ENCODE measurements at places on chromosomes 4 and X.
A peak's percentile ranks its signal among the peaks of the same experiment; 100 is the strongest.

DNA sequence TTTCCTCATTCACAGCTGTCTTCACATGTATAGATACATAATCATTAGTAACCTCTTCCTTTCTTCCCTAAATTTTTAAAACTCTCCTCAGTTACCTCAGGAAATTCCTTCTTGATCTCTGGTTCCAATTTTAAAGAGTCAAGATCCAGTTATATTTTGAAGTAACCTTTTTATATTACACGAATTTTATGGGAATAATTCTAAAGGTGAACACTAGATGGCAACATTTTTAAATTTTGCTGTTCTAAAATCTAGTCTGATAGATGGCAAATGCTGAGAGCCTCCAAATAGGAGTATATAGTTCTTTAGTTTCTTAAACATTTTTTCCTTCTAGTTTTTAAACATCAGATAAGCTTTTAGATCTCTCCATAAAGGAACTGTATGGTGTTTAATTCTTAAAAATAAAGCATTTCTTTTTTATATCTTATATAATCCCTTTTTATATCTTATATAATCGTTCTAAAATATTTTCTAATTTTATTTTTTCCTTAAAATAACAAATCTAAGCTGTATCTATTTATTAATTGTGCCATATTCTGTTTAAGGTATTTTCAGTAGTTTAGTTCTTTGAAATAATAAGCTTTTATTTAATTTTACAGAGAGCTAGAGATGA lies 37.9 kb upstream of the PAPSS1 start:
- no peaks in the 10 kb centered on the region for H3K36me3 ChIP-seq
- H3K4me3 ChIP-seq = no peak overlapping the region
- H3K4me1 ChIP-seq = peaks cover 5% of the 10 kb centered on the region
- H3K27ac ChIP-seq = no peak overlapping the region

- no peak overlapping the region for H3K4me3 ChIP-seq
- no peak for DNase-seq
- no peaks in the 10 kb centered on the region for H3K36me3 ChIP-seq
These were observed 198.8 kb upstream of the BMP3 start for GRCh38 chr4:80831383-80832361.

DNA sequence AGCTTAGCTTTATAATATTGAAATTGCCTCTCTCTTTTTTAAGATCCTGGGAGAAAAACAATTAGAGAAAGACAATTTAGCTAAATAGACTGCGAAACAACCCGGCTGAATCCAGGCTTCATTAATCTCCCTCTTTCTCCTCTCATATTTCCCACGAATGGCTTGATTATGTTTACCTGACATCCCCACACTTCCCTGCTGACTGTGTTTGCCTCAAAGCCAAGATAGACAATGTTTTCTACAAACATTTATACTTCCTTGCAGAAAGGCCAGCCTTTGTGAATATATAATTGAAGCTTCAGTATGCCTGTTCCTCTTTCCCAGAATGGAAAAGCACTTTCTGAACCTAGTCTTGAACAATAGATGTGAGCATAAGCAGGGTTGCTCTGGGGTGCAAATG lies 566.8 kb downstream of the PDHA2 start:
- H3K27ac ChIP-seq = no peak overlapping the region
- DNase-seq = no peak
- H3K27me3 ChIP-seq = no peaks in the 10 kb centered on the region
- no peak overlapping the region for H3K4me3 ChIP-seq
- no peaks in the 10 kb centered on the region for H3K36me3 ChIP-seq

GRCh38 chrX:97065973-97066372 lies 182.3 kb downstream of the RPA4 start:
- DNase-seq = no peak
- H3K4me1 ChIP-seq = no peaks in the 10 kb centered on the region
- H3K27me3 ChIP-seq = no peaks in the 10 kb centered on the region
- no peak overlapping the region for H3K4me3 ChIP-seq

GRCh38 chr4:176799653-176800052 lies 6.9 kb upstream of the VEGFC start:
- no peaks in the 10 kb centered on the region for H3K36me3 ChIP-seq
- no peak for DNase-seq
- no peaks in the 10 kb centered on the region for H3K27me3 ChIP-seq
- H3K4me3 ChIP-seq = no peak overlapping the region
- H3K27ac ChIP-seq = no peak overlapping the region
- no peaks in the 10 kb centered on the region for H3K4me1 ChIP-seq

GRCh38 chr4:85544751-85545150 lies 69.8 kb downstream of the ARHGAP24 start:
- H3K27ac ChIP-seq = no peak overlapping the region
- H3K4me1 ChIP-seq = no peaks in the 10 kb centered on the region
- no peak for DNase-seq
- no peaks in the 10 kb centered on the region for H3K27me3 ChIP-seq

GRCh38 chr4:70505151-70505748 lies 13.1 kb upstream of the AMTN start:
- no peak overlapping the region for H3K27ac ChIP-seq
- H3K36me3 ChIP-seq = no peaks in the 10 kb centered on the region
- peak; percentile 58 for DNase-seq
- no peak overlapping the region for H3K4me3 ChIP-seq
- H3K4me1 ChIP-seq = no peaks in the 10 kb centered on the region

DNA sequence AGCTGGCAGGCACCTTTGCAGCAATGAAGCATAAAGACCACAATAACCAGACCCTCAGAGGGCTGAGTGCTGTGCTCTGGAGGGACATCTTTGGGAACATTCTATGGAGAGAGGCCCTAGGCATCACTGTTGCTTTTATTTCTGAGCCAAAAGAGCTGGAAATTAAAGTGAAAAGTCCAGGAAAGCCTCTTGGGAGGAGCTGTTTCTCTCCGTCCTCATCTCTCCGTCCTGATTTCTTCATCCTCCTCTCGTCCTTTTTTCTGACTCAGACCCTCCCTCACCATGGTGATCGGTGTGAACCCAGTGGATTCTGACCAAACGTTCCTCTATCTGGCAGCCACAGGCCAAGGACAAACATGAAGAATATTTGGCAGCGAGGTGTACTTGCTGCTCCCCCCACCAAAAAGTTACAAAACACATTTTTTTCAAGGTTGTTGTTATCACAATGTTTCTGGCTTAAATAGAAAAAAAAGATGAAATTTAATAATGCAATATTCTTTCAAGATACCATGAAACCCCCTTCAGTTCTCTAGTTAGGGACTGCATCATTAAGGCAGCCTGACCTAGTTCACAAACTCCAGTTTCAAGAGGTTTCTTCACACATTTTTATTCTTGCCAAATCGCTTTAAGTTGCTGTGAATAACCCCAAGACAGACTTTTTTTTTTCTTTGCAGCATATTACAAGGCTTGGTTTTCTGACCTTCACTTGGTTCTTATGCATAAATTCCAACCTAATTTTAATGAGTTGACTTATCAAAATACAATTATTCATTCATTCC lies 80.2 kb downstream of the SCD5 start:
- no peak overlapping the region for H3K4me3 ChIP-seq
- DNase-seq = no peak
- H3K36me3 ChIP-seq = no peaks in the 10 kb centered on the region
- peaks cover 3% of the 10 kb centered on the region for H3K27me3 ChIP-seq
- no peaks in the 10 kb centered on the region for H3K4me1 ChIP-seq
- no peak overlapping the region for H3K27ac ChIP-seq

GRCh38 chrX:12701628-12702027 lies 89.6 kb upstream of the PRPS2 start:
- H3K27me3 ChIP-seq = peaks cover 6% of the 10 kb centered on the region
- no peaks in the 10 kb centered on the region for H3K4me1 ChIP-seq
- H3K4me3 ChIP-seq = no peak overlapping the region
- no peak overlapping the region for H3K27ac ChIP-seq
- peak; percentile 47 for DNase-seq

- no peaks in the 10 kb centered on the region for H3K27me3 ChIP-seq
- H3K4me3 ChIP-seq = no peak overlapping the region
- H3K4me1 ChIP-seq = no peaks in the 10 kb centered on the region
- H3K27ac ChIP-seq = no peak overlapping the region
These were observed 37.1 kb downstream of the NELFA start for GRCh38 chr4:1971456-1972200.

DNA sequence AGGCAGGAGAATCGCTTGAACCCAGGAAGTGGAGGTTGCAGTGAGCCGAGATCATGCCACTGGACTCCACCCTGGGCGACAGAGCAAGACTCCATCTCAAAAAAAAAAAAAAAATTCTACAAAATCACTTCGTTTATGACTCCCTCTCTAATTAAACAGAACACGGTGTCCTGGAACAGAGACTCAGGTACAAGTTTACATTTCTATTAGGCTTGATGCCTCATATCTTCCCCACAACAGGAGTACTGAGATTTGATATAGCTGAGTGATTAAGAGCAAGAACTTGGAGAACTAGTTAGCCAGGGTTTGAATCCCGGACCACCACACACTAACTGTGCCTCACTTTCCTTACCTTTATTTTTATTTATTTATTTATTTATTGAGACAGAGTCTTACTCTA lies 42.2 kb upstream of the KLF3 start:
- no peak overlapping the region for H3K4me3 ChIP-seq
- no peak overlapping the region for H3K27ac ChIP-seq

DNA sequence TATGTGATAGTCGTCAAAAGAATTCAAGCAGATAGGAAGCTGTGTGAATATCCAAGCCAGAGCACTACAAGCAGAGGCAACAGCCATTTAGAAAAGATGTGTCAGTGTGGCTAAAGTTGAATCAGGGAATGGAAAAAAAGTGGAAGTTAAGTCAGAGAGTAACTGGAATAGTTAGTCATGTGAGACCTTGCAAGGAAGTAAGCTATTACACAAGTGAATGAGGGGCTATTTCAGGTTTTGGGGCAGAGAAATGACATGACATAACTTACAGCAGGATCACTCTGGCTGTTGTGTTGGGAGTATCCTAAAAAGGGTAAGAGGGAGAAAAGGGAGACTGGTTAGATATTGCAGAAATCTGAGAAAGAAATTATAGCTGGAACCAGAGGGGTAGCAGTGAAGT lies 236.6 kb upstream of the PCDH18 start:
- DNase-seq = no peak
- no peaks in the 10 kb centered on the region for H3K27me3 ChIP-seq
- H3K36me3 ChIP-seq = no peaks in the 10 kb centered on the region
- H3K4me1 ChIP-seq = no peaks in the 10 kb centered on the region
- H3K27ac ChIP-seq = no peak overlapping the region

GRCh38 chr4:2432991-2433530 lies 14.3 kb downstream of the CFAP99 start:
- no peak overlapping the region for H3K27ac ChIP-seq
- H3K4me1 ChIP-seq = no peaks in the 10 kb centered on the region
- no peak overlapping the region for H3K4me3 ChIP-seq
- H3K36me3 ChIP-seq = no peaks in the 10 kb centered on the region

GRCh38 chr4:188781655-188782054 lies 642.4 kb downstream of the TRIML1 start:
- H3K4me3 ChIP-seq = no peak overlapping the region
- DNase-seq = no peak
- H3K27me3 ChIP-seq = no peaks in the 10 kb centered on the region
- H3K36me3 ChIP-seq = no peaks in the 10 kb centered on the region

DNA sequence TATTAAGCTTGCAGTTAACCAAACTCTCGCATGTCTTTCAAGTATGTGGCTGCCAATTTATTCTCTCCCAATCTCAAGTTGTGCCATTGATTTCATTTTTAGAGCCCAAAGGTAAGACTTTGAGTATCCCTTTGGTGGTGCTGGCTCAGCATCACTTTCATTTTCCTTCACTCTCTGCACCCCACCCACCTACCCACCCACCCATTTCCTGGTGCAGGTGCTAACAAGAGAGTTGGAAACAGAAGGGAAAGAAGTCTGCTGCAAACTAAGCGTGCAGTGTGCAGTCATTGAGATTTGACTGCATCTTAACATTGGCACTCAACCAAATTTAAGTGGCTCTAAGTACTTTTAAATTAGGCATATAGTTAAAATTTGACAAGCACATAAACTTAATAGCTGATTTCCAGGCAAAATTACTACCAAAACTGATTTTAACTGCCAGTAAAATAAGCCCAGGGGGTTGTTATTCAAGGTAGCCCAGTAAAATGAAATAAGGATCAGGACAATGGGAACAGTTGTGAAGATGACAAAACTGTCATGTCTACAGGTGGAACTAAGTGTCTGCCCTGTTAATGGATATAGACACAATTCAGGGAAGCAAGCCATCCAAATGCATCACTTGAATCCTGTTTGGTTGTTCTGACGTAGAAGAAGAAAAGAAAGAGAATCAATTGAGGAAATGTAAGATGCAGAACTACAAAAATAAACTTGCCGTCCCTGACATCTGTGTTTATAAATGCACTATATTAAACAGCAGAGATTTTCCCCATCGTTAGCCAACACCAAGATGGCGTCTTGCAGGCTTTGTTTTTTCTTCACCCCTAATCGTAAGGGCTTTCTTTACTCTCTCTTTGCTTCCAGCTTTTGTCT lies 184.2 kb downstream of the KDR start:
- no peak overlapping the region for H3K27ac ChIP-seq
- DNase-seq = peak; percentile 71
- no peaks in the 10 kb centered on the region for H3K36me3 ChIP-seq
- peaks cover 44% of the 10 kb centered on the region for H3K4me1 ChIP-seq
- peak overlapping the region; percentile 13 for H3K4me3 ChIP-seq

DNA sequence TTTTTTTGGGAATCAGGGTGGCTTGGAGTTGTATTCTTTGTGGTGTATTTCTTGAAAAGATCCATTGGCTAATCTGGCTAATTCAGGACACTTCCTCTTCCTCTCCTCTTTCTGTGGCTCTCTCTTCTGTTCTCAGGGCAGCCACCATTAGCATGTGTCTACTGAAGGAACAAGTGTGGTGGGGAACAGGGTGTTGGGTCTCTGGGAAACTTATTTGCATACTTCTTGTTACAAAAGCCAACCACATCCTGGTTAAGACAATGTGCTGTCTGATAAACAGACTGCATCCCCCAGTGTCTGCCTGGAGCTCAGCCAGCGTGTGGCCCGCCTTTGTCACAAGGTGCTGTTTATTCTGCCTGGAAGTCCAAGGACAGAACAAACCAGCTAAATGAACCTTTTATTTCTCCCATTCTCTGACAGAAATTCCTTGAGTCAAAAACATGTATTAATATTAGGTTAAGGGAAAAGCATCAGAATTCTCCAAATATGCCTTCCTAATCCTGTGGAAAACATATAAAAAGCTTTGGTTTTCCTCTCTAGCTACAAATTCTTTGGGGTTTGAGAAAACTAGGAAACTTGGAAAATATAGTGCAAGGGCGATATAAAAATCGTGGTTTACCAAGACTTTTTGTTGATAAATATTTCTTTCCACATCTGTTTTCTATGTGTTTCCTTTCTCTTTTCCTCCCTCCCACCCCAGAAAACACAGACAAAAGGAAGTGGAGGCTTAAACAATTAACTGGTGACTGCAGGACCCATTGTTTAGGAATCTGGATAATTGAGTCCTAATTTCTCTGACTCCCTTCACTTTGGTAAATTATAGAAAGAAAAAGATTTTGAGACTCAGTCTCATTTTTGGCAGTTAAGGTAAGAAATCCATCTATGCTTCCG lies 203.6 kb downstream of the SPRY1 start:
- H3K4me1 ChIP-seq = peaks cover 20% of the 10 kb centered on the region
- H3K4me3 ChIP-seq = no peak overlapping the region
- H3K27me3 ChIP-seq = no peaks in the 10 kb centered on the region
- no peaks in the 10 kb centered on the region for H3K36me3 ChIP-seq
- peak overlapping the region; percentile 30 for H3K27ac ChIP-seq

- no peaks in the 10 kb centered on the region for H3K4me1 ChIP-seq
- no peak for DNase-seq
- no peaks in the 10 kb centered on the region for H3K27me3 ChIP-seq
- H3K27ac ChIP-seq = no peak overlapping the region
- H3K4me3 ChIP-seq = no peak overlapping the region
- H3K36me3 ChIP-seq = peaks cover 28% of the 10 kb centered on the region
These were observed 69.0 kb downstream of the MRPL1 start for GRCh38 chr4:77931452-77932135.
